ENCODE measurements at places on chromosomes 5 and 9.

DNA sequence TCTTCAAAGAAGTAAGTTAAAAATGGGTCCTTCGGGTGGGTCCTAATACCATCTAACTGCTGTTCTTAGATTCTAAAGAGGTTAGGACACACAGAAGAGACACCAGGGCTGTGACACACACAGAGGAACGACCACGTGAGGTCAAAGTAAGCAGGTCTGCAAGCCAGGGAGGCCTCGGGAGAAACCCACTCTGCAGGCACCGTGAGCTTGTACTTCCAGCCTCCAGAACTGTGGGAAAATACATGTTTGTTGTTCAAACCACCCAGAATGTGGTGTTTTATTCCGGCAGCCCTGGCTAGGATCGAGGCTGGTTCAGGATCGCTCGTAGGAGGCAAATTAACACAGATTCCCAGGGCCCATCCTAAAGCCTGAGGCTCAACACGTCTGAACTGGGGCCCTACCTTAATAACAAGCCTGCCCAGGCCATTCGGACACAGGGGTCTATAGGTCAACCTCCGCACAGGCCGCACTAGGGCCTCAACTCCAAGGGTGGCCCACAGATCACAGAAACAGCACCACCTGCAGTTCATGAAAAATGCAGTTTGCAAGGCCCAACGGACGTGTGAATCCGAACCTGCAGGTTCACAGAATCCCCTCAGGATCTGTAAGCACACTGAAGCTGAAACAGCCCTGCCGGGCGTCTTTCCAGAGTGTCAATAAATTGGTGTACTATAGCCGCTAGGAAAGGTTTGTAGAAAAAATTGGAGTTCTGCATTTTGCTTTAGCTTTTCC lies 7.1 kb downstream of the MED10 start:
- no peak for DNase-seq

DNA sequence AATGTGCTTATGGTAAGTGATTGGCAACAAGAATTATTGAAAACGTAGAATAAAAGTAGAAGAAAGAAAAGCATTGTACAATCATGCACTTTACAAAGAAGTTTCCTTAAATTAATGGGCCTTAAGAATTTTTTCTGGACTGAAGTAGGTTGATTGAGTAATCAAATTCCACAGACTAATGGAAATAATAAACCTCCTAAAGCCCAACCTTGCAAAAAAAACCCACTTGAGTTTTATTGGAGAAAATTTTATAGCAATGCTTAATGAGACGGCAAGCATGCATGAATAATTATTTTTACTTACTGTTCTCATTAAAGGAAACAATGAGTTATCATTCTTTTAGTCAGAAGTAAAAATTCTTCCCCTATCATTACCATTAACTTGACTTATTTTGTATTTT lies 676.1 kb upstream of the C9orf72 start:
- DNase-seq = no peak

DNA sequence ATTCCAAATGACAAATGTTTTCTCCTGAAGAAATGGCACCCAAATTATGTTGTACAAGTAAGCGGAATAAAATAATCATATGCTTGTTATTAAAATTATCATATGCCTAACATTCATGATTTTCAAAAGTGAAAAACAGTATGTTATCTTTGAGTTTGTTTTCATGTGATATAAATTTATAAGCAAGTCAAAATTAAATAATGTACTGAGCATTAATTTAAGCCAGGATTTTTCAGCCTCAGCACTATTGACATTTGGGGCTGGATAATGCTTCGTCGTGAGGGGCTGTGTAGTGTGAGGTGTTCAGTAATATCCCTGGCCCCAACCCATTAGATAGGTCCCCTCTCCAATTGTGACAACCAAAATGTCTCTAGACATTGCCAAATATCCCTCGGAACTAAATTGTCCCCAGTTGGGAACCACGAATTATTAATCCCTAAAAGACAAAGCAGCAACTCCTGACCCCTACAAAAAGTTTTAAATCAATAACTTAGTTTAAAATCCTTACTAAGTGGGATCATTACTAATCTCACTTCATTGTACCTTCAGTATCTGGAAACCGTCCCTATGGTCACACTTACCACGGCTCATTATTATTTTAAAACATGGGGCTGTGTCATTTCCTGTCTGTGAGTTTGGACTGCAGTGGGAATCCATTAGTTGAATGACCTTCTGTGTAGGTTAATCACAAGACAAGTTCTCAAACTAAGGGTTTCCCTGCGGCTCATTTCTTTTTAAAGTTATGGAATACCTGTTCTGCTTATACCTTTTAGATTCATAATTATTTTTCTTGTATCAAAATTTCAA lies 1.3 kb upstream of the NNT start:
- DNase-seq = no peak

DNA sequence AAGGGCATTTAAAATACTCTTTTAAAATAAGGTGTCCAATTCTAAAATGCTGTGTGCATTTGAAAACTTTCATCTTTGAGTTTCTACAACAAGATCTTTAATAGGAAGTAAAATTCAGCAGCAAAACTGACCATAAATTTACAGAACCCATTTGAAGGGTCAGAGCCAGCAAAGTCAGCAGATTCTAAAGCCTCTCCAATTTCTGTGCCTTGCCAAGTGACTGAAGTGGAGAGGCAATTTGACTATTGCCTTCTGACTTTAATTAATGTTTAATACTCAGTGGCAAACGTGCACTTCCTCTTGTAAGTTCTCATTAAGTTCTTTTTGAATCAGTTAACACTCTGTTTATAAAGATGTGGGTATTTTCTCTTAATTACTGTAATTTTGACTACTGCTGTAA lies 155.2 kb downstream of the BAAT start:
- DNase-seq = no peak

- DNase-seq = peak; percentile 21
Observed at GRCh38 chr5:123512611-123513461, 859 bp downstream of the CSNK1G3 start.

- no peak for DNase-seq
Observed at GRCh38 chr5:180611140-180611850, 20.0 kb upstream of the SCGB3A1 start.

GRCh38 chr9:101739311-101739710 lies 864 bp upstream of the GRIN3A start:
- DNase-seq = no peak

DNA sequence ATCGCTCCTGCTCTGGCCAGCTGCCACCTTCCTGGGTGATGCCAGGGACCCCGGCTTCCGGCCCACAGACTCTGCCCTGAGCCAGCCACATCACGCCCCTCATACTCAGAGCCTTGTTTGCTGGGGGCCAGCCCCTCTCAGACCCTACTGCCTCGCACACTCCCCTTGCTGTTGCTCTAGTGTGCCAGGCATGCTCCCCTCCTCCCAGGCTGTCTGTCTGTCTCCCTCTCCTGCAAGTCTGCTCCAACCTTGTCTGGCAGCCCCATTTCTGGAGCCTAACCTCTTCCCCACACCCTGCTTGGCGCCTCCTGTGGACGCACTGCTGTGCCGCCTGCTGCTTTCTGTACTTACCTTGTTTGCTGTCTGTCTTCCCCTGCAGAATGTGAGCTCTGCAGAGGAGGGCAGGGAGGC lies 184.7 kb downstream of the HSPA4 start:
- DNase-seq = no peak

DNA sequence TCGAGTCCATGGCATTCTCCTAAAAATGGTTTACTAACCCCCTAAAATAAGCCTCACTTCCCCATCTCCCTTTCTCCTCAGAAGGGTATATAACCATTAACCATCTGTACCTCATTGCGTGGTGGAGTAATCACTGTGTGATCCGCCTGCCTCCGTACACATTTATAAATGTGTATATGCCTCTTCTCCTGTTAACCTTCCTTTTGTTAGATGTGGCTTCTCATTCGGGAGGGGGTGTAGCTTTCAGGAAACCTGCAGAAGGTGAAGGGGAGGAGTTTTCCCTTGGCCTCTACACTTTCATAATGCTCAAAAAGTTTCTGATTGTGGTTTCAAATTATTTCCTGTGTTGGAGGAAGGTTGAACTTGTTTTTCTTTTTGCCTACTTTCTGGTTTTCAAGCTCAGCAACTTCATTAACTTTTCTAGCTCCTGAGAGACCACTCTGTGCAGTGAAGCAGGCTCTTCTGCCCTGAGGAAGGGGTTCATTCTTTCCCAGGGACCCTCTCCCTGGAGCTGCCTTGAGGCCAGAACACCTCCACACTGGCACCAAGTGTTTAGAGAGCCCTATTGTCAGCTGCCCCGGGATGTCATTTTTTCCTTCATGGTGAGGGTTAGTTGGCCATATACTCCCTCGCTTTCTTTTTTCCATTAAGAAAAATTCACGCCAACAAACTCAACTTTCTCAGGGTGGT lies 46.9 kb downstream of the RASGRF2 start:
- peak; percentile 25 for DNase-seq

GRCh38 chr5:9820691-9821449 lies 190.7 kb upstream of the TAS2R1 start:
- no peak for DNase-seq

DNA sequence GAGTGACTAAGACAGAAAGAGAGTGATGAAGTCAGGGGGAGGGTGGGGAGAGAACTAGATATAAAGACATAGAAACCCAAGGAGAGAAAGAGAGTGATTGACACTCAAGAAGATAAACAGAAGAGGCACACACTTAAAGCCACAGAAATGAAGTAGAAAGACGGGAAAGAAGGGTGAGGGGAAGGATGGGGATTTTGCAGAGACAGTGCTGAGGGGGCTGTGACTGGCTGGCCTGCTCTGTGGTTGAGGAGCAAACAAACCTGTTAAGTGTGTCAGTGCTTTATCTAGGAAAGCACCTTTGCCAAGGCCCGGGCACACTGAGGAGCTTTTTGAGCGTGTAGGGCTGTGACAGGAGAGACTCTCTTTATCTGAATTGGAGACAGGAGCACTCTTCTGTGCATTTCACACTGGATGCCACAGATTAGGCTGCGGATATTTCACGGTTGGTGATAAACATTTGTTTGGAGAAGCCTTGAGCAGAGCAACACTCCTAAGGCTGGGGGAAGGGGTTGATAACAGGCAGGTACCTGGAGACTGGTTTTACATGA lies 109.1 kb downstream of the DOCK2 start:
- DNase-seq = no peak

DNA sequence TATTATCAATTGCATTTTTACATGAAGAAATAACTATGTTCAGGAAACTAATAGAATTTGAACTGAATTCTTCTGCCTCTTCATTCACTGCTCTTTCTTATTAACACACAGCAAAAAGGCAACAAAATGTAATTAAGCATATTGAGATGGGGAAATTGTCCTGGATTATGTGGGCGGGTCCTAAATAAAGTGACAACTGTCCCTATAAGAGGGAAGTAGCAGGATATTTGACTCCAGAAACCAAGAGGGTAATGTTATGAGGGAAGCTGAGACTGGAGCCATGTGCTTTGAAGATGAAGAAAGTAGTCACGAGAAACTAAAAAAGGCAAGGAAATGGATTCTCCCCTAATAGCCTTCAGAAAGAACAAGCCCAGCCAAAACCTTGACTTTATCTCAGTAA lies 311.2 kb upstream of the PIK3R1 start:
- no peak for DNase-seq

DNA sequence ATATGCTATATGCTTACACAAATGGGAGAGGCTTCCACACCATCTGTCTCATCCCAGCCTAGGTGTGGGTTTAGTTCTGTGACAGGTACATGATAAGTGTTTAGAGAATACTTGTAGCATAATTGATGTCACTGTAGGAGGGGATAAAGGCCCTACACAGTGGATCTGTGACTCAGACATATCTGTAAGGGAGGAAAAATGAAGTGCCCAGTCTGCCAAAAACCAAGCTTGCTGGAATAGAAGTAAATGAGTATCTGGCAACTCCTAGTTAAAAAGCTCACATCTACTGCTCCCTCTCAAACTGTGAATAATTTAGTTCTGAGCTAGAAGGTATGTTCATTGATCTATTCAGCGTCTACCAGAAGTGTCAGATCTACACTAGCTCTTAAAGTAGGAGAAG lies 38.9 kb upstream of the FAM174A start:
- no peak for DNase-seq

DNA sequence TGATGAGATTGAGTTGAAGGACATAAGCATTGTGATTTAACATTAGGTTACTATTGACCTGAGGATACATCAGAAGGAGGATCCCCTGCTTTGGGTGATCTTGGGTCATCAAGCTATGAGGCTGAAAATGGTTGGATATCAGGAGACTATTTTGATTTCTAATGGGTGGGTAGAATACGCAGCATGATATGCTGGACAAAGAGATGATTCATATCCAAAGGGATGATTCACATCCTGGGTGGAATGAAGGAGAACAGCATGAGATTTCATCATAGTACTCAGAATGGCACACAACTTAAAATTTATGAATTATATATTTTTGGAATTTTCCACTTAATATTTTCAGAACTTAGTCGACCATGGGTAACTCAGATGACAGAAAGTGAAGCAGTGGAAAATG lies 1759.5 kb upstream of the C9orf72 start:
- DNase-seq = no peak

GRCh38 chr5:118700510-118700909 lies 287.8 kb downstream of the DTWD2 start:
- DNase-seq = no peak

GRCh38 chr5:123080215-123080614 lies 8.8 kb upstream of the PRDM6 start:
- DNase-seq = no peak

DNA sequence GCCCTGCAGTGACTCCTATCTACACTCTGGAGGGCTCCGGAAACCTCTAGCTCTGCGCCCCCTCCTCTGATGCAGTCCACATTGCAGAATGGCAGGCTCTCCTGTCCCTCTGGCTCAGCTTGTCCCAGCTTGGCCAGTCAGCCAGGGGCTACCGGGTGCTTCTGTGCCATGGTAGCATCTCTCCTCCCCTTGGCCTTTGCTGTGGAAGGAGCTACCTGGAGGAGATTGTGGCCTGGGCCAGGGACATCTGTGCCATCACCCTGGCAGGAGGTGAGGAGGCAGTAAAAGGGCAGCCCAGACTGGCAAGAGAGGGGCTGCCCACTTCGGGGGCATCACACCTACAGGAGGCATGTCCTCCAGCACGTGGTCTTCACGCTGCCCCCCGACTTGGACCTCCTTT lies 38.1 kb upstream of the FCN1 start:
- no peak for DNase-seq

DNA sequence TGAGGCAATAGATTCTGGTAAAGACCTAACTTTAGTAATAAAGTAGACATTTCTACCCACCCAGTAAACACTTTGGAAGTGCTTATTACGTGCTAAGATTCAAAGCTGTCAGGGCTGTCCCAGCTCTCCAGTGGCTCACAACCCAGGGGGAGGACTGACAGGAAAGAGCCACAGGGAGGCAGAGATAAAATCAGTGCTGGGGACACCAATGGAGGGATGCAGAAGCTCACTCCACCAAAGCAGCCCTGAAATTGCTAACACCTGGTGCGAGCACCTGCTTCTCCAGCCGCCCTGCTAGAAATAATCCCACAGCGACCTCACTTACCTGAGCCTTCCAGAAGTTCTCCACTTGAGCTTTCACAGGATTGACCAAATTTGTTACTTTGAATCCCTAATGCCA lies 501.0 kb downstream of the BNC2 start:
- no peak for DNase-seq

Measured in T-helper 9 cell (primary cell).